ENCODE measurements at places on chromosomes 12 and 14. TPM values are rescaled to one million over a fixed set of nuclear protein-coding genes. Genes with fewer than 3 reads are reported as not detected.

Gene CD69
- total RNA-seq, result not detected

Gene IRF9
- total RNA-seq, result 30.5 TPM

Gene POTEM
- not detected for total RNA-seq

Gene LMNTD1
- 0.51 TPM for total RNA-seq

Gene TAS2R14
- 4.2 TPM for total RNA-seq

Gene CLEC1B
- not detected for total RNA-seq

Gene NRXN3
- total RNA-seq, result 3.3 TPM

Gene RASAL1
- total RNA-seq, result not detected

Gene CPM
- 3.0 TPM for total RNA-seq

Gene SERPINA10
- total RNA-seq, result not detected

Gene LRCOL1
- not detected for total RNA-seq

Gene POTEG
- total RNA-seq, result not detected

Gene RAB21
- 18.1 TPM for total RNA-seq

Gene OTUB2
- 2.6 TPM for total RNA-seq

Gene KRT73
- total RNA-seq, result not detected

Gene FLRT2
- 87.9 TPM for total RNA-seq

Gene PIK3C2G
- total RNA-seq, result not detected

Gene EFS
- 1.8 TPM for total RNA-seq

Gene ABCD2
- 0.30 TPM for total RNA-seq

Gene FGF6
- not detected for total RNA-seq

Gene ACRBP
- 0.46 TPM for total RNA-seq

Gene DNAJC22
- 1.2 TPM for total RNA-seq

Gene SPIC
- not detected for total RNA-seq

Gene NTF3
- 7.1 TPM for total RNA-seq

Gene AACS
- 38.3 TPM for total RNA-seq

Gene ZNF740
- 14.8 TPM for total RNA-seq

Gene CCDC177
- total RNA-seq, result not detected

Gene SMOC1
- not detected for total RNA-seq

Gene SIX1
- 0.05 TPM for total RNA-seq

Gene KRT83
- total RNA-seq, result not detected

Gene CIROP
- total RNA-seq, result not detected

Gene BIN2
- total RNA-seq, result not detected

Gene C12orf54
- not detected for total RNA-seq

Gene PLEKHG7
- not detected for total RNA-seq

Gene NEUROD4
- not detected for total RNA-seq

Gene IQSEC3
- 0.59 TPM for total RNA-seq

Gene ANKRD52
- total RNA-seq, result 25.8 TPM

Gene RBM19
- total RNA-seq, result 16.0 TPM

Gene ESPL1
- 0.59 TPM for total RNA-seq

Gene GLIPR1L1
- not detected for total RNA-seq

Gene LBHD2
- not detected for total RNA-seq

Gene UNG
- total RNA-seq, result 18.7 TPM

Gene PZP
- total RNA-seq, result not detected

Gene E2F7
- total RNA-seq, result 2.4 TPM

Gene MIPOL1
- 16.0 TPM for total RNA-seq

Gene KRAS
- 18.7 TPM for total RNA-seq

Gene GPX2
- not detected for total RNA-seq

Gene TAS2R43
- 3.3 TPM for total RNA-seq

Gene HOXC4
- 1.1 TPM for total RNA-seq

Gene CPNE6
- total RNA-seq, result not detected

Gene KRT82
- total RNA-seq, result not detected

Gene PTHLH
- 13.4 TPM for total RNA-seq

Gene GCN1
- total RNA-seq, result 210 TPM

Gene TROAP
- 0.89 TPM for total RNA-seq

Gene RTL1
- under 0.01 TPM for total RNA-seq

Gene INHBE
- total RNA-seq, result 7.4 TPM

Gene TTC6
- 0.09 TPM for total RNA-seq

Gene LAG3
- not detected for total RNA-seq

Gene SRRM4
- total RNA-seq, result not detected
